Activated T-helper 9 cell treated with anti-CD3 and anti-CD28 coated beads, Interleukin-2, amount 50 U/mL, for 16 hours (primary cell): ENCODE measurements at places on chromosomes 4 and X.
A peak's percentile ranks its signal among the peaks of the same experiment; 100 is the strongest.

DNA sequence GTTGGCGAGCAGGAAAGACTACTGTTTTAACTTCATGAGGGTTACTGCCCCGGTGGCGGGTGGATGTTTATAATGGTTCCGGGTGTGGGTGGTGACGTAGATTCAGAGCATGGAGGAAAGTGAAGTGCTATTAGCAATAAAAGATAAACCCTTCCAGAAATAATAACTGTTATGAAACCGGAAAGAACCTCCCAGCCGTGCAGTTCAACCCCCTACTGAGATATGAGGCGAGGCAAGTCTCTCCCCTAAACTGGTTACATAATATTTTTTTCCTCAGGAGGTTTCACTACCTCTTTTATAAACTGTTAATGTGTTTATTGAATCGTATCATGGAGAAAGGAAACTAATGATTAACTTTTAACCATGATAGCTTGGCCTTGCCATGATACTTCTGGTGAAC lies 33.9 kb upstream of the STIM2 start:
- no peak for DNase-seq

DNA sequence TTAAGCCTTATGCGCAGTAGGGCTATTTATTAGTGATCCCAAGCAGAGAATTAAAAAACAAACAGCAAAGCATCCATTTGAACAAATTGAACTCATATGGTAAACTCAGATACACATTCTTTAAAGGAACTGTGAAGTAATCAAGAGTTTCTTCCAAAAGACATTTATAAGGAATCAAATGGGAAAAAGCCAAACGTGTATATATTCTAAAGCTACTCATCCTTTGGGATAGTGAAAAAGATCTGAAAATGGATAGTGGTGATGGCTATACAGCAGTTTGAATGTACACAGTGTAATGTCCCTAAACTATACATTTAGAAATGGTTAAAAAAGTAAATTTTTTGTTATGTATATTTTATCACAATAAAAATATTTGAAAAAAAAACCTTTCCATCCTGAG lies 16.6 kb upstream of the HPGDS start:
- no peak for DNase-seq

GRCh38 chr4:152045449-152045806 lies 284.6 kb upstream of the GATB start:
- DNase-seq, result no peak

DNA sequence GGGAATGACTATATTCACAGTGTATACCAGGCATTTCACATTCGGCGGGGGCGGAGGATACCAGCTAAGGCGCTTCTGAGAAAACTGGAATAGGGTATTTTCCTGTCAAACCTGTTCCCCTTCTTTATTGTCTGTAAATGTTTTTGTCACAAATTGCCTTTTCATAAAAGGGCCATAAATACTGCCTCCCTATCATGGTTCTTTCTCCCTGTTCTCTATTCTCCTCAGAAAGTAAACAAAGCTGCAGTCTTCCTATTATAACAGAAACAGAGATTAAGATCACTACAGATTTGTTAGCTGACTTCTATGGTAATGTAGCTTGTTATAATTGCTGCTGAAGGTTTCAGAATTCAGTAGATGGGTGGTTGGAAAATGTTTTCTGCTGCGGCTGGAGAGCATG lies 32.2 kb downstream of the MID2 start:
- no peak for DNase-seq

DNA sequence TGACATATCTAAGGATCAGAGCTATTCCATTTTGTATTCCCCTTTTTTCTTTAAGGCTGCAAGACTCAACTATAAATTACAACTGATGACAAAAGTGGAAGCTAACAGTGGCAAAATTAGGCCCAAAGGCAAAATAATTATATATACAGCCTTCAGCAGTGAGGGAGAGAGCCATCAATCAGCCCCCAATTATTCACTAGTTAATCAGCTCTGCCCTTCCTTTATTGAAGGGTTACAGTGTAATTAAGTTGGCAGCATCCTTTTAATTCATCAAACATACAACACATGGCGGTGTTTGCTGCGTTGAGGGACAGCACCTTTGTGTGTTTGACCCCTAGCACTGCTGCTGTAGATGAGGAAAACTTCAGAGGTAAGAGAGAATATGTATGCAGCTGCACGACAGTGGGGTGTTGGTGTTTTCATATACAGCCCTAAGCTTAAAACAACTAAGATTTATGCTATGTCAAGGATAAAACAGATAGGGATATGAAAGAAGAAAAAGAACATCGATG lies 973.9 kb upstream of the POU3F4 start:
- no peak for DNase-seq

DNA sequence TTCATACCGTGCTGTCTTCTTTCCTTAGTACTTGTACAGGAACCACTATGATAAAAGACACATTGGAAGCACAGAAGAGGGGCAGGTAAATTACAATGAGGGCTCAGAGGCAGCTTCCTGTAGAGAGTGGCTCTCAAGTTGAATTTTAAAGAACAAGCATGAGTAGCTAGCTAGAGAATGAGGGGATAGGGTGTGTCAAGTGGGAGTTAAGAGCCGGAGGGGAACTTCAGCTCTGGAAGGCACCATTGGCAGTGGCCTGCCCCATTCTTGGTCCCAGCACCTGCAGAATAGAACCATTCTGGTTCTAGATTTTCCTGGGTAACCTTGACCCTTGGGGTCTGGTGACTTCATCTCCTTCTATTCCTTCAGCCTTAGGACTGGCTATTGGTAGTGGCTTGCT lies 34.0 kb upstream of the JADE1 start:
- no peak for DNase-seq

- DNase-seq, result no peak
Observed at GRCh38 chr4:54066088-54066415, 1.6 kb upstream of the CHIC2 start.

DNA sequence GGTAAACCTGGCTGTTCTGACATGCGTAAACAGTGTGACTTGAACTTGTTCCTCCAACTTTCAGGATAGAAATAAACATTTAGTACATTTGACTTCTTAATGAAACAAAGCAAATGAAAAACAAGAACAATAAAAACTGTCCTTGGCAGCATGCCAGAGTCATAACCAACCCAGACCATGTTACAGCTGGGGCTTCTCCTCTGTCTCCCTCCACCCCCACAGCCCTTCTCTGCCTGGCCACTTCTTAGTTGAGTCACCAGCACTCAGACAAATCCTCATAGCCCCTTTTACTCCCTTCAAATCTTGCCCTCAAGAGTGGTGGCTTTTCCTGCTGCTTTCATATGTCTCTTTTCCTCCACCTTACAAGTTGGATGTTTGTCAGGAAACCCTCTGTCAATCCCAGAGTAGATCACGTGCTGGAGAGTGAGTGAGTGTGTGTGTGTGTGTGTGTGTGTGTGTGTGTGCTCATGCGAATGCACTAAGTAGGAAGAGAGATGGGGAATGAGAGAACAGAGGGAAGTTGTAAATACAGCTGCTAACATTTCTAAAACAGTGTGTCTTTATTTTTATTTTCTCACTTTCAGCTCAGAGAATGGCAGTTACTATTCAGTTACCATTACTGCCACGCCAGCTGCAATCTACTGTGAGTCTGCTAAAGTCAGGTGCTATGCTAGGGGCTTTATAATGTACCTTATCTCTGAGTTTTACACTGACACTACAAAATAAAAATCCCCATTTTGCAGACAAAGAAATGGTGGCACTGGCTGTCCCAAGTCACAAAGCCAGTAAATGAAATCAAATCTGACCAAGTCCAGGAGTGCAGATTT lies 15.0 kb downstream of the SCARB2 start:
- no peak for DNase-seq

DNA sequence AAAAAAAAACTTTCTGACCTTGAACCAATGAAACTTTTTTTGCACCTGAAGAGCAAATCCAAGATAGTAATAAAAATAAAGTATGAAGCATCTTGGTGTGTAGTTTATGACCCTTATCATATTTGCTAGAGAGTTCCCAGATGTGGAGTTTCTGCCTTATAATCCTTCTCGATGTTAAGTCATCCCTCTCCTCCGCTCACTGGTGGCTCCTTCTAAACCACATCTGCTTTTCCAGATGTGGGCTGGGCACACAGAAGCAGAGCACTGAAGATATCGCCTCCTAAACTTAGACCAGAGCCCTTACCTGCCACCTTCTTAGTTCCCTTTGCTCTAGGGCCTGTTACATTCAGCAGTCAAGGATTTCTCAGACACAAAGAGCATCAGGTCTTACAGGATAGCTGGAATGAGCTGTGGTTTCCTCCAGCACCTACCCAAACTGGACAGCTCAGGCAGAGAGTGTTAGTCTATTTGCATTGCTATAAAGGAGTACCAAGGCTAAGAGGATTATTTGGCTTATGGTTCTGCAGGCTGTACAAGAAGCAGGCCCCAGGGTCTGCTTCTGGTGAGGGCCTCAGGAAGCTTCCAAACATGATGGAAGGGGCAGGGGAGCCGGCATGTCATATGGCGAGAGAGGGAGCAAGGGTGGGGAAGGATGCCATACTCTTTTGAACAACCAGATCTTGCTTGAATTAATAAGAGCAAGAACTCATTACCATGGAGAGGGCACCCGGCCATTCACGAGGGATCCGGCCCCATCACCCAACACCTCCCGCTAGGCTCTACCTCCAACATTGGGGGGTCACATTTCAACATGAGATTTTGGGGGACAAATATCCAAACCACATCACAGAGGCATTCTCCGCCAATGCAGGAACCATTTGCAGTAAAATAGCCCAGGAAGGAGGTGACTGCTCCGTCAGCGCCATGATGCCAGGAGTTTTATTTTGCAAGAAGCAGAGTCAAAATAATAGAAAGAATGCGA lies 75.6 kb upstream of the HELT start:
- DNase-seq, result no peak

GRCh38 chrX:22389556-22390179 lies 117.0 kb downstream of the CBLL2 start:
- DNase-seq, result no peak

- no peak for DNase-seq
Observed at GRCh38 chr4:8920969-8921368, 49.3 kb upstream of the HMX1 start.

DNA sequence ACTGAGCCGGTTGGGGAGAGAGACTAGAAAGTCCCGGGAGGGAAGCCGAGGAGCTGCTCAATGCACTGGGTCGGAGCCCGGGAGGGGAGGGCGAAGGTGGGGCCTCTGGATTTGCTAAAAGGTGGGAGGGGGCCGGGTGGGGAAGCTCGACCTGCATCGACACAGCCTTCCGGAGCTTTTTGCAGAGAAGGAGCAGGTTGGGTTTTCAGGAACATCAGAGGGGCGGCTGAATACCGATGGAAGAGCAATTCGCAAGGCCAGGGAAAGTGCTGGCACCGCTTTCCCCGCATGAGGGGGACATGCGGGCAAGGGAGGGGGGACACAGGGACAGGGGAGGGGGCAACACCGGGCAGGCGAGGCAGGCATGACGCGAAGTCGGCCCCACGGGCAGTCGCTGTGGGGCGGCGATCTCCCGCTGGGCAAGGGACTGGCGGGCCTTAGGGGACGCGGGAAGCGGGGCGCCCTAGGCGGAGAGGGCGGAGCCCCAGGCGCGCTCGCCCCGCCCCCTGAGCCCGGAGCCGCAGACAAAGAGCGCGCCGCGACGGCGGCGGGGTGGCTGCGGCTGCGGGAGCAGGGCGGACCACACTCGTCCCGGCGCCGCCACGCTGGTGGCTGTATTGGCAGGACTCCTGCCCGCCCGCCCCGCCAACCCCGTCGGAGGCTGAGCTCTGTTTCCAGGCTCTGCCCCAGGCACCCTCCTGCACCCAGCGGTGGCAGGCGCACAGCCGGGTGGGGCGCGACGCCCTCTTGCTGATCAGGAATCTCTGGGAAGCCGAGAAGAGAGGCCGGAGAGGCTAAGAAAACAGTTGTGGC lies 11.6 kb downstream of the PDZD4 start:
- peak; percentile 41 for DNase-seq

DNA sequence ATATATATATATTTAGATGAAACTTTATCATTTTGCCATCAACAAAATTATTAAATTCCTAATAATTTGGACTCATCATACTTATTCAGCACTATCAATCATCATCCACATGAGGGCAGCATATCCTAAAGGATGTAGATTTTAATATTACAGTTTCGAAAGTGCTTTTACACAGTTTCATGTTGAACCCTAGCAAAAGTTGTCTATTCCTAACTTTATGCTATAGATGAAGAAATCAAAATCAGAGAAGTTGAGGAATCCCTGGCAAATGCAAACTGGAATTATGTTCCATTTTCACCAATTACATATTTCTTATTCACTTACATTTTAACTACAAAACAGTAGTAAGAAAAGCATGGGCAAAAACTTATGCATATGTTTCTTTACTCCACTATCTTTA lies 36.6 kb upstream of the UGT2A1 start:
- DNase-seq, result no peak

DNA sequence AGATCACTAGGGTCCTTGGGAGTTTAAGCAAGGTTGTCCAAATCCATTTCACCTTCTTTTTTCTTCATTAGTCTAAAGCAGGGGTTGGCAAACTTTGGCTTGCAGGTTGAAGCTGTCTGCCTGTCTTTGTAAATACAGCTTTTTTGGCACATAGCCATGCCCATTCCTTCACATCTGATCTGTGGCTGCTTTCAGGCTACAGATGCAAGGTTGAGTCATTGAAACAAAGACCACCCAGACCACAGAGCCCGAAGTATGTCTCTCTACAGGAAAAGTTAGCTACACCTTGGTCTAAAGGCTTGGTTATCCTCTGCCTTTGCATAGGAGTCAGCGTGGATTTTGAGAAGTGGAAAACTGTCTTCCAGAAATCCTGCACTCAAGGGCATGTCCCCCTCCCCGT lies 238.1 kb upstream of the STS start:
- no peak for DNase-seq

DNA sequence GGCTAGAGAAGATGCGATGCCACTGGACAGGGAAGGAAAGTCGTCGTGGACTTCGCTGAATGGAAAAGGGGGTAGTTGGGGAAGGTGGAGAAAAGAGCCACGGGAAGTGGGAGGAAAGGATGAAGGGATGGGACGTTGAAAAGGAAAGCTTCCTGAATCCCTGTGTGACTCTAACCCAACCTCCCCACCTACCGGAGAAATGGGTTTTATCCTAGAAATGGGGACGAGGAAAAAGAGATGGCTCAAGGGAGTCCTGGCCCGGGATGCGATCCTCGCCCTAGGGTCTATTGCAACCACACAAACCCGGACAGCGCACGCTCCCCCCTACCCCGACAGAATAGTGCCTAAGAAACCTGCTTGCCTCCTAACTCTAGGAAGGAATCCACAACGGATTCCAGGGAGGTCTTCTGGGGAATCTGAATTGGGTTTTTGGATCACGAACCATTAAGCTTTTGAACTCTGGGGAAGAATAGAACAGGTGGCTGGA lies 738 bp upstream of the TSPAN5 start:
- no peak for DNase-seq

DNA sequence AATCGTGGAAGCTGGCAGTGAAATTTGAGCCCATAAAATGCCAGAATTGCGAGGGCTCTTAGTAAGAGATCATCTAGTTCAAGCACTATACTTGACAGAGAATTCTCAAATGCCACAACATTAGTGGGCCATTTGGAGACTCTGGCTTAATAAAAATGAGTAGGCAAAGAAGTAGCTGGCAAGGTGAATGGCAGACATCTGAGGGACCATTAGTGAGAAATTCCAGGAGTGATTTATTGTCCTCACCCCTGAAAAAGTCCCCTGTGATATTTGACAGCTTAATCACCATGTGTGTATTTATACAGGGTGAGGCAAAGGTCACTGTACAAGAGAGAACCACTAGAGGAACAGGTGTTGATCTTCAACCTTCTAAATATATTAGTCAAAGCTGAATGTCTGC lies 207.5 kb downstream of the CHRDL1 start:
- DNase-seq, result no peak

- DNase-seq, result no peak
Observed at GRCh38 chr4:175540151-175540550, 271.9 kb downstream of the GPM6A start.

- DNase-seq, result no peak
Observed at GRCh38 chr4:14180166-14180565, 552.6 kb upstream of the BOD1L1 start.

GRCh38 chr4:89868999-89869589 lies 25.6 kb upstream of the MMRN1 start:
- DNase-seq, result no peak
